ENCODE measurements at places on chromosomes 3 and 15.

DNA sequence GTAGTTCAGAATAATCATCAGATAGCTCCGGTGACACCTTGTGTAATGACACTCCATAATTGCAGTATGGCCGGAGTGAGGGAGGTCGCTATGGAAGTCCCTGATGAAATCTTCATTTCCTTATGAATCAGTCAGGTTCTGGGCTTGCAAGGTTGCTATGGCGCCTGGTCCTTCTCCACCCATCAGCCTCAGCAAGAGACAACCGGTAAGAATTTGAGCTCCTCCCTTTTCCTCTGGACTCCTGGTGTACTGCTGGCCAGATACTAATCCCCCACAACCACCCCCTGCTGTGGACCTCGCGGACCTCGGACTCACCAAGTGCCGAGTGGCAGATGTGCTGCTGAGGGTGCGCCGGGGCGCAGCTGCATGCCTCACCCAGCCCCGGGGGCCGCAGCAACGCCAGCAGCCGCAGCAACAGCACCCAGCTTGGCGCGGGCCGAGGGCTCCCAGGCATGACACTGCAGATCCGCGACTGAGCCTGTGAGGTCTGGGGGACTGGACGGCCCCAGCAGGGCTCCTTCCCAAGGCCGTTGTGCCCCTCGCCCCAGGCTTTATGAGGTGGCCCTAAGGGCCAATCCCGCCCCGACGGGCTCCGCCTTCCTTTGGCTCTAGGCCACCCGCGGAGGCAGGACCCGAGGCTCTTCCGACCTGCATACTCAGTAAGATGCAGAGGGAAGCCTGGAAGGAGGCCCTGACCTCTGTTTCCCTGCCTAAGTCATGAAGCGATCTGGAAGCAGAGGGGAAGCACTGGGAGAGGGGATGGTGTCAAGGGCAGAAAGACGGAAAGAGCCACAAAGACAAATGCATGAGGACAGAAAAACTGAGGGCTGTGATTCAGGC is at the start of gene TIMP4:
TIMP4 (minus strand) TSS at position 526 of the 840 bp plus-strand sequence; CDS start at position 454, 72 bp downstream.
- DNase-seq, result no peak

DNA sequence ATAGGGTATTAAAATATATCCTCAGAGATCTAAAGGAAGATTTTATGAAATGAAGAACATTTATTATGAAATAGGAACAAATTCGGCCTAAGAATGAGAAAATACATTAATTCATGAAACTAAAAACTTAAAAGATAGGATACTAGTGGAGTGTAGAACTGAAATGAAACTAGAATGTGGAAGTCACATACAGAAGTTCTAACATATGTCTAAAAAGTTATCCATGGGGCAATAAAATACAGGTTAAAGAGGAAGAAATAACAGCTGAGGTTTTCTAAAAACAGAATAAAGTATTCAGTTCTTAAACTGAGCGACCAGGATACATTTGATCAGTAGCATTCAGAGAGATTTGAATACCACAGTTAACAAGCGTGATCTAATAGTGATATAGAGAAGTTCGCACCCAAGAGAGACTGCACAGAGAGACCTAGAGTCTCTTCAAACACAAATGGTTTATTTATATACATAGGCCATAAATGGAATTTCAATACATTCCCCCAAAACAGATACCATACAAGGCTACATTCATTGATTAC is 85.9 kb downstream of the FEZF2 start:
- DNase-seq, result no peak

GRCh38 chr15:22936577-22937472 is 43.3 kb downstream of the CYFIP1 start:
- DNase-seq, result no peak

DNA sequence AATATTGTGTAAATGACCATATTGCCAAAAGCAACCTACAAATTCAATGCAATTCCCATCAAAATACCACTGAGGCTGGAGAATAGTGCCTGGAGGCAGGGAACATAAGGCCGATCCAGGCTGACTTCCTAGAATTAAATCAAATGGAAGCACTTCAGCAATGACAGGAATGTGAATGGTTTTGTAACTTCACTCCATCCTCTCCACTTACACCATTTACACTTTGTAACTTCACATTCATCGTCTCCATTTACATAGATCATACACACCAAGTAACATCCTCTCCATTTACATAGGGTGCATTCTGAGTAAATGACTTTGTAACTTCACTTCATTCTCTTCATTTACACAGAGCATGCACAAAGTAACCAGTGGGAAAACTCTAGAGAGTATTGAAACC is 11.6 kb downstream of the STRIT1 start:
- no peak for DNase-seq

- DNase-seq, result no peak
Observed at GRCh38 chr3:11157421-11157820, 3.1 kb downstream of the HRH1 start.

DNA sequence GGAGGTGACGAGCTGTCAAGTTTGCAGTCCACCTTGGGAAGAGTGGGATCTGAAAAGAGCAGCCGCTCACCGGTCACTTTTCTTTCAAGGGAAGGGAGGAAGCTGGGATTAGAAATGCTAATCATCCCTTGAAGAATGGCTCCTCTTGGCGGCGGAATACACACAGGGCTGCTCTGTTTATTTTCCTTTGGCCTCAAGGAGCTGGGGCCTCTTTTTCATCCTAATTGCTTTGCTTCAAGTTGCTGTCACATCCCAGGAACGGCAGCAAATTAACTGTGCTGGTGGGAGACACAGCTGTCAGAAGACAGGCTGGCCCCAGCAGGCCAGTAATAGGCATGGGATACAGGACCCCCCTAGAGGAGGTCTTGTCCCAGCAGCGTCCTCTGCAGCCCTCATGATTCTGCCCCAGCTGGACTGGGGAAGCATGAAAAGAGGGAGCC is 6.7 kb downstream of the KBTBD13 start:
- no peak for DNase-seq

GRCh38 chr3:15899388-15899787 is 101.6 kb upstream of the ANKRD28 start:
- no peak for DNase-seq

GRCh38 chr3:118817748-118818165 is 216.9 kb downstream of the IGSF11 start:
- DNase-seq, result no peak

GRCh38 chr15:71496336-71496955 is 313.9 kb upstream of the NR2E3 start:
- no peak for DNase-seq

DNA sequence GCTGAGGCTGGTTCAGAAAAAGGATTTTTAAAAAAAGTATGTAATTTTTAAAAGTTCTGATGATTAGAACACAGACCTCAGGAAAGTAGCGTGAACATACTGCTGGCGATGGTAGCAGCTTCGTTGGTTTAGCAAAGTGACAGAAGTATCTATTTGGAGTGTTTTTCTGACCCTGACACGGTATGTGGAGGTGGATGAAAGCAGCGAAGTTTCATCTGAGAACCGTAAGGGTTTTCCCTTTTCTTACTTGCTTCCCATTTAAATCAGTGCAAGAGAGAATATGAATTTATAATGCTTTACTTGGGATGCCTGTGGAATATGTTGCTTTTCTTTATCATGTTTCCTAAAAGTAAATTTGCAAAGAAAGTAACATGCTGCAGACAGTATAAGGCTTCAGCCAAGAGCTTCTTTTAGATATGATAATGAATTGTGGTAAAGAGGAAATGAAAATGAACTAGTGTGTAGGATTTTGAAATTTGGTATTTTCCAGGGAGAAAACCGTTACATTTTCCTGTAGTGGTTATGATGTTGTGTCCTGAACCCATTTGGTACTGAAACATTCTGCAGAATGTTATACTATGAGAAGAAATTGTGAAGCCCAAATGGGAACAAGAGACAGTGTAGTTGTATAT is 3.9 kb downstream of the CHST2 start:
- DNase-seq, result no peak

GRCh38 chr3:69178838-69179739 is 56.7 kb upstream of the LMOD3 start:
- DNase-seq, result no peak

GRCh38 chr3:157179365-157179803 is 19.4 kb upstream of the CCNL1 start:
- no peak for DNase-seq

- DNase-seq, result no peak
Observed at GRCh38 chr3:188853856-188854771, 317.7 kb upstream of the TPRG1 start.

GRCh38 chr15:38398134-38398533 is 55.8 kb upstream of the FAM98B start:
- DNase-seq, result no peak

DNA sequence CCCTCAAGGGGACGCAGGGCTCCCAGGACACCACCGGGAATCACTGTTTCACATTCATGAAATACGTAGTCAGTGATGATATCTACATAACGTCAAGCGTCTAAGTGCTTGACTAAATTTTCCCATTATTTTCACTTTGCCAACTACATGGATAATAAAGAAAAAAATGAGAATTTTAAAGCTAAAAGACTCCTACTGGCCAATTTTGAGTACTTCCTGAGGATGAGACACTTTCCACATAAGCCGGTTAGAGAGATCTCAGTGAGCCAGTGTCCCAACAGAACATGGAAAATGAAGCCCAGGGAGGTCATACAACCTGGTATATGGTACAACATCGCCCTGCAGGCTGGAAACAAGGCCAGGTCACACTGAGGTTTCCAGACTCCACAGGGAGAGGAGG is 928.1 kb downstream of the FHIT start:
- DNase-seq, result no peak

DNA sequence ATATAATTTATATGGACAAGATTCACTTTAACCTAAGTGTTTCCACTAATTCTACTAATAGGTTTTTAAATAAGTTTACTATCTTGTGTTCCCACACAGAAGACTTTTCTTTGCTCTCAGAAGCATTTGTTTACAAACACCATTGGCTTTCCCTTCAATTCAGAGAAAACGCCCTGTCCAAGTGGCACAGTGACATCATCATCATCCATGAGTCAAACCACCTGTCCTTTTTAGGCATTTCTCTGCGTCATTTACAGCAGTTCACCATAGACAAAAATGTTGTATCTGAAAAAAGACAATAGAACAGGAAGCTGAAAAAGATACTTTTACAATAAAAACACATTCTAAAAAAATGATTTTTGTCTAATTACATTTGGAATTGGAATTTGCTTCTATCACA is 9.3 kb upstream of the BCL2L10 start:
- DNase-seq, result no peak

- DNase-seq, result no peak
Observed at GRCh38 chr15:55344206-55344605, 25.2 kb downstream of the PIGB start.

DNA sequence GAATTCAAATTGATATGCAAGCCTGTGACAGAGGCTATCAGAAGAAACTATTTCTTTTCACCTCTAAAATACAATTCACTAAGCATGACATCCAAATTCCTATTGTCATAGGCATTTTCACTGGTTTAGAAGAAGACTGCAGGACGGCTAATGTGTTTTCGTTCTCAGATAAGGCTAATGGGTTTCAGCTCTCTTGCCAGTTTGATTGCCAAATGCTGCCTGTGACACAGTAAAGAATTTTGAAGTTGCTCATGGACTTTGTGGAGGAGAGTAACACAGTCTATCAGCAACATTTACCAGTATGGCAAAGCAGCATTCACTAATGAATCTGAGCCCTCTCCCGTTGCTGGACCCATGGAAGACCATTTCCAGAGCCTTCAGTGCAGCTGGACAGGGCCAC is 948.1 kb downstream of the FHIT start:
- DNase-seq, result no peak

DNA sequence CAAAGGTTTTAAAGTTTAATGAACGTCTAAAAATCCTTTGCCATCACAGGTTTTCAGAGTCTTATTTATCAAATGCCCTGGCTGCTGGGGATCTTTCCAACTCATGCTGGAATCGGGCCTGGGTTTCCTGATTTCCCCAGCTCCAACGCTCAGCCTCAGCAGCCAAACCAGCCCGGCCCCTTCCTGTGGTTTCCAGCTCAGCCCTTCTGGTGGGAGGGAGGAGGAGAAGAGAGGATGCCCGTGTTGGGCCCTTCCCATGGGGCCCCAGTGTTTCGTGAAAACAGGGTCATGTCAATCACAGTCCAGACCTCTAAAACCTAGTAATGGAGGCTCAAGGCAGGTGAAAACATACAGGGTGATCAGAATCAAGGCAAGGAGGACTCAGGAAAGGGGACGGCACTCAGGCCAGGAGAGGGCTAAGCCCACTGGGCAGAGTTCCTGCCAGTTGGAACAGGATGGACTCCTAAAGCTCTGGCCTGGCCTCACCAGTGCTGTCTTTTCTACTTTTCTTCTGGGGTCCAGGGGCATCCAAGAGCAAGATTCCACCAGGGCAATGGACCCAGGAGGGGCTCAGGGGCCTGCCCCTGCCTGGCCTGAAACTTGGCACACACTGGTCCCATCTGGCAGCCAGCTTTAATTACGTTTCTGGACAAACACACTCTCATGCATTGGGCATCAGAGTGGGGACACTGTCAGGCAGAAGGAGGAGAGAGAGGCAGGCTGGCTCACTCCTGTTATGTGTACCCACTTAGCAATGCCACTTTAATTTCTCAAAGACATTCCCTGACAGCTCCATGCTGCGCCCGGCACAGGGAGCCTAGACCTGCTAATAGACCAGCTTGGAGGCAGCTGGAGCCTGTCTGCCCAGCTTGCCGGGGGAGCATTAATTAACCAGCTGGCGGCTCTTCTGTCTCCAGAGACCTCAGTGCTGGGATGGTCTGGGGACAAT is 194.6 kb downstream of the FAM43A start:
- no peak for DNase-seq

DNA sequence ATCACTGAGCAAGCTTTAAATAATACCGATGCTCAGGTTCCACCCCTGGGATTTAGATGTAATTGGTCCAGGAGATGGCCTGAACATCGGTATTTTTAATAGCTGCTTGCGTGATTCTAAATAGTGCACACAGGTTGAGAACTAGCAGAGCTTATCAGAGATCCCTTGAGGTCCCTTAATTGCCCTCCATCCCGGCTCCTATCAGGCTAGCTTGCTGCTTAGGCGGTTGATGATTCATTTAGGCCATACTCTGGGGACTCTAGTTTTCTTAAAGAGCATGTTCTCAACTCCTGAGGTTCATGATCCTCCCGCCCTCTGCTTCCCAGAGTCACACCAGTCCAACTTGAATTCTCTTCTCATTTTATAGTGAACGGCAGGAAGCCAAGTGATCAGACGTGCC is 280.3 kb downstream of the FEZF2 start:
- no peak for DNase-seq

GRCh38 chr3:106068795-106069194 is 200.0 kb upstream of the CBLB start:
- no peak for DNase-seq

- DNase-seq, result no peak
Observed at GRCh38 chr3:182986021-182986420, 5.7 kb upstream of the DCUN1D1 start.

GRCh38 chr3:50415816-50416215 is 56.5 kb upstream of the TMEM115 start:
- DNase-seq, result no peak

- DNase-seq, result no peak
Observed at GRCh38 chr15:68310178-68310803, 32.7 kb downstream of the FEM1B start.

All from activated CD4-positive, CD25-positive, alpha-beta regulatory T cell (primary cell).